ENCODE measurements at places on chromosomes 7 and 10.
A peak's percentile ranks its signal among the peaks of the same experiment; 100 is the strongest.

GRCh38 chr7:762885-763284, 35.8 kb upstream of the PRKAR1B start:
- DNase-seq = no peak

GRCh38 chr7:16918288-16918895, 36.6 kb upstream of the AGR3 start:
- no peak for DNase-seq

DNA sequence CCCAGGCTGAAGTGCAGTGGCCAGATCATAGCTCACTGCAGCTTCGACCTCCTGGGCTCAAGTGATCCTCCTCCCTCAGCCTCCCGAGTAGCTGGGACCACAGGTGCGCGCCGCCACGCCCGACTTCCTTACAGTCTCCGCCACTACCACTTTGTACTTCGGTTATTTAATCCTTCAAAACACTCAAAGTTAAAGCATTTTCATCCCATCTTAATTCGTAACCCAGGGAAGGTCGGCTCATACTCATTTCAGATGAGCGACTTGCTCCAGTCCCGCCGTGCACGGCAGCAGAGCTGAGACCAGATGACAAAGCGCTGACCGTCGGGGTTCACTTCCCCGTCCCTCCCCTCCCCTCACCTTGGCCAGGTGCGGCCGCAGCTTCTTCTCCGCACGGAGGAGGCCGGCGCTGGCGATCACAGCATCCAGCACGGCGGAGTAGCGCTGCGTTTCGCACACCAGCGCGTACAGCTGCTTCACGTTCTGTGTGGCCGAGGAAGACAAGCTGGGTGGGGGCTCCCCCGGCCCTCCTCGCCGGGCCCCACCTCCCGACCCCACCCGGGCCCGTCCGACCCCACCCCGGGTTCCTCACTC, 457 bp downstream of the NSUN5 start:
- DNase-seq = no peak

DNA sequence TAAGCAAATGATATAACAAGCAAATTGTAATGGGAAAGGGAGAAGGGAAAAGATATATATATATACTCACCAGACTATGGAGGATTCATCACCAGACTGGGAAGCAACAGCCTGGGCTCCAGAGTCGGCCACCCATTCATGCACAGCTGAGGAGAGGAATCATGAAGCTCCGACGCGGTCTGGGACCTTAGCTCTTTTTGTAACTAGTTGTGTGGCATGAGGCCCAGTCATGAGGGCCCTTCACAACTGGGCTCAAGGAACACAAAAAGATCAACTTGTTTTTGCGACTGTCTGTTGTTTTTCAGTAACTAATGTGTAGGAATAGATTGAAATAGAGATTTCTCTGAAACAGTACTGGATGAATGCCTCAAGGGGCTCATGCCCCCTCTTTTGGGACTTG, 911.2 kb downstream of the TYW1 start:
- DNase-seq = no peak

- DNase-seq = no peak
Observed at GRCh38 chr10:118214776-118215175, 127.3 kb downstream of the FAM204A start.

DNA sequence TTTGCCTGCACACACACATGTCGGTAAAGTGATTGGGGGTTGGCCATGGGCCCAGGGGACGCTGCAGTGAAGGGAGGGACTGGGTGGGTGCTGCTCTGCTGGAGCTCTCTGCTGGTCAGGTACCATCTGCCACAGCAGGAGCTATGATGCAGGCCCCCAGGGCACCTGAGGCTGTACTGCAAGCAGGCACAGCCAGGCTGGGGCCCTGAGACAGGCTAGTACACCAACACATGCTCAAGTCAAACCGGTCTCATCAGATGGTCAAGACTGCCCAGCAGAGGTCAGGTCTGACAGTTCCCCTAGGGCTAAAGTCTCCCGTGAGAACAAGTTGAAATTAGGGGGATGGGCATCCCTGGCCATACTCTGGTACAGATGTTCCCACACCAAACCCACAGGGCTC, 118.3 kb upstream of the THSD7A start:
- no peak for DNase-seq

- DNase-seq = no peak
Observed at GRCh38 chr10:35463878-35464277, 127.6 kb downstream of the CCNY start.

GRCh38 chr7:49580761-49581160, 192.7 kb upstream of the VWC2 start:
- DNase-seq = no peak

DNA sequence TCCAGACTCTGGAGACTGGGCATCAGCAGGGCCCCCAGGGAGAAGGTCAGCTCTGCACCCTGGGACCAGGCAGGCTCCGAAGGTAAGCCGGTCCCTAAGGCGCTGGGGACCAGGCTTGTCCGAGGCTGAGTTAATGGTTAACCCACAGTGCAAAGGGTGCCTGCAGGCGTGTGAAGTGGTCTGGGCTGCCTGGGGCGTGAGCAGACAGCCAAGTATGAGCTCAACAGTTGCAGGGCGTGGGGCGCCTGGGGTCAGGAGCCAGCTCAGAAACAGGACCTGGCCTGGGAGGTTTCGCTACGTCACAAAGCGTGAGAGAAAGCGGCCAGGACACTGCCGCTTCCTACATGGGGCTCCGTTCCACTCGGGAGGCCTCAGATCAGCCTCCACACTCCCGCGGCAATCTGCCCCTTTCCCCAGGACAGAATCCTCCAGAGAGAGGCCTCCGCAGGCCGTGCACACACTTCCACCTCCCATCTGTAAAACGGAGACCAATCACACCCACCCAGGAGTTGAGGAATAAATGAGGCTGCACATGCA, 16.0 kb downstream of the PDGFA start:
- DNase-seq = no peak

DNA sequence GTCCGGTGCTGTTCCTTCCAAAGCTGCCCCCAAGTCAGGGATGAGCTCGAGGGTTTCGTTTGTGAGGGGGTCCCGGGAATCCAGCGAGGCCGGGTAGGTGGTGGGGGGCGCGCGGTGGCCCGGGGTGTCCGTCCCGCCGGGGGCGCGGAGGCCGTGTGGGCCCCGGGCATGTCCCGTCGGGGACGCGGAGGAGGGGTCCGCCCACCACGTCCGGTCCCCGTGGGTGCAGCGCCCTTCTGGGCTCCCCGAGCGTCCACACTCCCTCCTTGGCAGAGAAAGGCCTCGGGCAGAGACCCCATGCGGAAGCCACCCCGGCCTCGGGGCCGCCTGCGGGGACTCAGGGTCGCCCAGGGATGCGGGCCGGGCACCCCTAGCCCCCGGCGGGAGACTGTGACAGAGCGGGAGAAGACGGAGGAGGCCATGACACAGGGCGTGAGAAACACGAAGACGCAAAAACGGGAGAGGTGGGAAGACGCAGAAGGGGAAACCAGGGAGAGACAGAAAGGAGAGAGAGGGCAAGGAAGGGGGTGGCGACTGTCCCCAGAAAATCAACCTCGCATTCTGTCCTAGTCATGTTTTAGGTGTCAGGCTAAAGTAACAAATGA, 640 bp upstream of the ZNF425 start:
- peak; percentile 70 for DNase-seq

DNA sequence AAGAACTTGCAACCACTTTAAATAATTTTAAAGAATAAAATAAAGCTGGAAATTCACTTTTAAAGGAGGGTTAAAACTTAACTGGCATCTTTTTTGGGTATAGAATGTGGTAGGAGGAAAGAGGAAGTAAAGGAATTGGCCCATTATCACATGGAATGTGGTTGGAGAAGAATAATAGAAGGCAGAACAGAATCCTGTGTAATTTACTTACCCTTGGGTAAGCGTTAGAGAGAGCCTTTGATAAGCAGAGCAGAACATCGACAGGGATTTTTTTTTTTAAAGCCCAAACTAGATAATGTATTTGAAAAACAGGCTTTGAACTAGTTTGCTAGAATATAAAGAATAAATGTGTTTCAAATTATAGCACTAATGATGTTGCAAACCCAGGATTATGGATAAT, 199.8 kb upstream of the KIAA1217 start:
- DNase-seq = no peak

DNA sequence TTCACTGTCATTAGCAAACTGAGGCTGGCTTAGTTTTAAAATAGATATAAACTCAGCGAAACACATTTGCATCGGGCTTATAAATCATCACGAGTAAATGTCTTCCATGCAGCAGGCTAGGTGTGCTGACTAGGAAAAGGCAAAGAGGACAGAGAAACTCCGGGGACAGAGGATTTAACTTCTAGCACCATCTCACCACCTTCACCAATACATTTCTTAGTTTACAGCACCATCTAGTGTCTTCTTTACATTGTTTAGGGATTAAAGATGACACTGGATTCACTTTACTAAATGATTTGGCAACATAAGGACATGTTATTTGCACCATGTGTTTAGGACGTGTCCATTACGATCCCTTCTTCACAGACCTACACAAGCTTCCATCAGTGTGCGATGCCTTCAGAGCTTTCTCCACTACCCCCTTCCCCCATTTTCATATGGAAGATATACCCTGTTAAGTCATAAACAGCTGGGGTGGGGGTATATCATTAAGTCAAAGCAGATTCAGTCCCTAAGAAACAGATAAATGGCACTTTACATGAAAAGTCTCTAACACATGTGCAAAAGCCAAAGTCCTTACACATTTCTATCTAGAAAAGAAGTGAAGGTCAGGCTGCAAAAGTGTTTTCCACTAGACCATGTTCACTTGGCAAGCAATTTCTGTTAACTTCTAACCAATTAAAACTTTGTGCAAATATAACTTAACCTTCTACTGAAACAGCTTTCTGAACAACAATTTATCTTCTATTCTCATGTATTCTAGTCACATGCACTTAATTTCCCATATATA, 103.3 kb downstream of the GRB10 start:
- peak; percentile 22 for DNase-seq

DNA sequence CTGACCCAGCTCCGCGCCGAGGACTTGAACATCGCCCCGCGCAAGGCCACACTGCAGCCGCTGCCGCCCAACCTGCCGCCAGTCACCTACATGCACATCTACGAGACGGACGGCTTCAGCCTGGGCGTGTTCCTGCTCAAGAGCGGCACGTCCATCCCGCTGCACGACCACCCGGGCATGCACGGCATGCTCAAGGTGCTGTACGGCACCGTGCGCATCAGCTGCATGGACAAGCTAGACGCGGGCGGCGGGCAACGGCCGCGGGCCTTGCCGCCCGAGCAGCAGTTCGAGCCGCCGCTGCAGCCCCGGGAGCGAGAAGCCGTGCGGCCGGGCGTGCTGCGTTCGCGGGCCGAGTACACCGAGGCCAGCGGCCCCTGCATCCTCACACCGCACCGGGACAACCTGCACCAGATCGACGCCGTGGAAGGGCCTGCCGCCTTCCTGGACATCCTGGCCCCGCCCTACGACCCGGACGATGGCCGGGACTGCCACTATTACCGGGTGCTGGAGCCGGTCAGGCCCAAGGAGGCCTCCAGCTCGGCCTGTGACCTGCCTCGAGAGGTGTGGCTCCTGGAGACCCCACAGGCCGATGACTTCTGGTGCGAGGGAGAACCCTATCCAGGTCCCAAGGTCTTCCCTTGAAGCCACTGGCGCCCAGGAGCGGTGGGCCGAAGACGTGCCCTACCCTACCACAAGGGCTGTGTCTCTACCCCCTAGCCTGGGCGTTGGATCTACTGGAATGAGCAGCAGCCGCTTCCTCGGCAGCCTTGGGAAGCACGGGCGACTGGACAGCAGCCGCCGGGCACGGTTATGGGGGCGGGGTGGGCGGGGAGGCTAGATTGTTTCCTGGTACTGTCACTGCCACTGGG, 945 bp downstream of the ADO start:
- no peak for DNase-seq

DNA sequence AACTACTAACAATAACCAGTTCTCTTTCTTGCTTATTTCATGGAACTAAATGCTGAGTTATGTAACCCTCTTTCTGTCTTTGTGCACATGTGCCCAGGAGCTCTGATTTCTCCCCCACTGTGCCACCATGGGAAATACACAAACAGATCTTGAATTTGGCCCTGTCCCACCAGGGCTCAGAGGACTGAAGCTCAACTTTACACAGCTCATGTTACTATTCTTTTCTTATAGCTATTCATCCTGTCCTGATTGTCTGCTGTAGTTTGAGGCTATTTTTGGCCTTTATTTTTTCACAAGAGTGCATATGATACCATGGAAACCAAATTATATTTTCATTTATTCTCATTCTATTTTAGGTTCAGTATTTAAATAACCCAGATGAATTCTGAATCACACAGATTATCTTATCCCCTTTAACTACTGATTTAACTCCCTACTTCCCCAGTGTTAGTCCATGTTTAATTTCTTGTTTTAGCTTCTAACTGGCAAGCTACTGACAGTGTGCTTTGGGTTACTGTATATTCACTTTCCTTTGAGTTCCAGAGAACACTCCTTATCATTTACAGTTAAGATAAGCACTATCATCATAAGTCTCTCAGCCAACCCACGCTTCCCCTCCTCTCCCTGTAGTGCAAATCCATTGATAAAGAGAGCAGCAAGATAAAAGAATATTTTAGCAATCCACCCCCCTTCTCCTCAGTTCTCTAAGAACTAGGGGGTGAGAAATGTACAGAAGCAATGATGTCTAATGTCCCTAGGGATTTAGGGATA, 71.8 kb upstream of the GSDME start:
- DNase-seq = no peak

- DNase-seq = no peak
Observed at GRCh38 chr10:96846395-96846794, 14.3 kb downstream of the LCOR start.

- no peak for DNase-seq
Observed at GRCh38 chr10:100614429-100615095, 78.8 kb downstream of the HIF1AN start.

DNA sequence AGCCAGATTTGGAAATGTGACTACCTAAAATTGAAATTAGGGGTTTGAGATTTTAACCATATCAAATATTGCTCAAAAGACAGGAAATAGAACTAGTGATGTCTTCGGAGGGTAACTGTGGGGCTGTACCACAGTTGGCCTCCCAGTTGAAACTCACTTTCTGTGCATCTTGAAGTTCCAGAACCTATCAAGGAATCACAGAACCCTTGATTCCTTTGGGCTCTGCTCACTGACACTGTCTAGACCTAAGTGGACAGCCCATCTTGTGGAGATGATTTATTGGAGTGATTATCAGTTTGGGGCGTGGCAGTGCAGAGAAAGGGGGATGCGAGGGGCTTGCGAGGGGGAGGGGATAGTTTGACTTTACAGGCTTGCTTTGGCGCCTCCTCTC, 134.2 kb upstream of the GJD4 start:
- no peak for DNase-seq

- DNase-seq = no peak
Observed at GRCh38 chr7:19307554-19307953, 162.3 kb upstream of the FERD3L start.

DNA sequence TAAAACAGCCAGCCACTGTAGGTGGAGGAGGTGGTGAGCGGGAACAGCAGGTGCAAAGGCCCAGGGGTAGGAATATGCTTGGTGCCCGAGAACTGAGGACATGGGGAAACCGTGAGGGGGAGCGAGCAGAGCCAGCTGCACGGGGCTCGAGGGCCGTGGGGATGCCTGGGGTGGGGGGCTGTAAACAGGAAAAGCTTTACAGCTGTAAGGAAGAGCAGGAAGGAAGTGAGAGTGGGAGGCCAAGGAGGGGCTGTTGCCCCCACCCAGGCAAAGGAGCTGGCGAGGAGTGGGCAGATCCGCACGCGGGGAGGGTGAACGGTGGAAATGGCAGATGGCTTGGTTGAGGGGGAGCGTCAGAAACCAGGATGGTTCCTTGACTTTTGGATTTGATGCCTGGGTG, 34.4 kb downstream of the ZMIZ1 start:
- DNase-seq = no peak

GRCh38 chr7:80481196-80481884, 30.5 kb downstream of the GNAT3 start:
- DNase-seq = no peak

Measured in HEK293T (cell line).